ENCODE measurements at places on chromosomes 6 and 20.

GRCh38 chr6:38584731-38585130, 55.0 kb downstream of the BTBD9 start:
- DNase-seq, result no peak

- DNase-seq, result no peak
Measured at GRCh38 chr6:112038756-112039430, 15.0 kb upstream of the CCN6 start.

DNA sequence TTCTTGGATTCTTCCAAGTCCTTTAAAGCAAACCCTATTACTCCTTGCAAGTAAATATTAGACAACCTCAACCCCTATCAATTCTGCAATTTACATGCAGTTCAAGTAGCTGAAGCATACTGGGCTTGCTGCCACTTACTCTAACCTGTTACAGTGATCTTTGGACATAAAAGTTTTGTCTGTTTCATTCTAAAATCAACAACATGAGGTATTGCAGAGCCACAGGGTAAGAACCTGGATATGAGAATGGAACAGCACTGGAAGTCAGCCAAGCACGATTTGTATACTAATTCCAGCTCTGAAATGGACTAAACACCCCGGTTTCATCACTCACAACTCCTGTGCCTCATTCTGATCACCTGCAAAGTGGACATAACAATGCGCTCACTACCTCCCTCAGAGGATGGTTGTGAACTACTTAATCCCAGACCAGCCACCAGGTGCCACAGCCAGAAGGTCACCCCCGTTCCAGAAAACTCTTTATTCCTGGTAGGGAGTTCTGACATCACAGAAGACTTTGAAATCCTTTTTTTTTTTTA, 270.0 kb downstream of the ADGB start:
- DNase-seq, result no peak

GRCh38 chr6:1765160-1765903, 155.6 kb downstream of the FOXC1 start:
- no peak for DNase-seq

- no peak for DNase-seq
Measured at GRCh38 chr6:161270116-161270515, 3.7 kb downstream of the AGPAT4 start.

GRCh38 chr6:6881438-6882225, 226.1 kb upstream of the RREB1 start:
- DNase-seq, result no peak

GRCh38 chr20:59512651-59513050, 91.7 kb upstream of the PHACTR3 start:
- no peak for DNase-seq

DNA sequence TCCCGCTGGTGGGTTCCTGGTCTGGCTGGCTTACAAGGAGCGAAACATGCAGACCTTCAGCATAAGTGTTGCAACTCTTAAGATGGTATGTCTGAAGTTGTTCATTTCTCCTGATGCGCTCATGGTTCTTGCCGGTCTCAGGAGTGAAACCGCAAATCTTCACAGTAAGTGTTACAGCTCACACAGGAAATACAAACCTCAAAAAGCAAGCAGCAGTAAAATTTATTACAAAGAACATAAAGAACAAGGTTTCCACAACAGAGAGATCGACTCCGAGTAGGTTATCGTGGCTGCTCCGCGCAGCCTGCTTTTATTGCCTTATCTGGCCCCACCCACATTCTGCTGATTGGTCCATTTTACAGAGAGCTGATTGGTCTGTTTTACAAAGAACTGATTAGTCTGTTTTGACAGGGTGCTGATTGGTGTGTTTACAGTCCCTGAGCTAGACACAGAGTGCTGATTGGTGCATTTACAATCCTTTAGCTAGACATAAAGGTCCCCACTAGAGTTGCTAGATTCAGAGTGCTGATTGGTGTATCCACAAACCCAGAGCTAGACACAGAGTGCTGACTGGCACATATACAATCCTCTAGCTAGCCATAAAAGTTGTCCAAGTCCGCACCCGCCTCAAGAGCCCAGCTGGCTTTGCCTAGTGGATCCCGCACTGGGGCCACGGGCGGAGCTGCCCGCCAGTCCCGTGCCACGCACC, 39.2 kb downstream of the TRIM27 start:
- no peak for DNase-seq

GRCh38 chr20:8967641-8968245, 101.1 kb upstream of the PLCB4 start:
- no peak for DNase-seq

DNA sequence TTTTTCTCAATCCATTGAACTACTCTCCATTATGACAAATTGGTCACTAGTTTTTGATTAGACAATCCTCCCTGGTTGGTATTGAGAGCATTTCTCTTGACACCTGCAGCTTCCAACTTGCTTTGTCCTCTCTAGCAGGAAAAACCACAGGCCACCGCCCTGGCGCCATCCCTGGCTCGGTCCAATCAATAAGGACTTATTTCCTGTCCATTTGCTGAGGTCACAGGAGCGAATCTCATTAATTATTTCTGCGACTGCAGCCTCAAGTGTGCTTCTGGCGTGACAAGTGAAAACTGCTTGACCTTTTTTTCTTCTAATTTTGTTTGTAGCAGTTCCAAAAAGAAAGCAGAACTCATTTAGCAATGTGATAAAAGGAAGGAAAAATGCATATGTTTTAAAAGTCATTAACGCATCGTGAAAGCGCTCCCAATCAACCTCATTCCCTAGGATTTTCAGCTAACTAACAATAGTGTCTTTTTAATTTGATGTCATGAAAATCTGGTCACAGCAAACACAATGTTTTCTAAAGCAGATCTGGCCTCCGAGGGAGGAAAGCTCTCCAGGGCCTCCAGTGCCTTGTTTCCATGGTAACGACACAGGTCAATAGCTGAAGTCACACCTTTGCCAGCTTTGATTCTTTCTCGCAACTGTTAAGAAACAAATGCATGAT, 39.0 kb upstream of the BEND3 start:
- DNase-seq, result no peak

DNA sequence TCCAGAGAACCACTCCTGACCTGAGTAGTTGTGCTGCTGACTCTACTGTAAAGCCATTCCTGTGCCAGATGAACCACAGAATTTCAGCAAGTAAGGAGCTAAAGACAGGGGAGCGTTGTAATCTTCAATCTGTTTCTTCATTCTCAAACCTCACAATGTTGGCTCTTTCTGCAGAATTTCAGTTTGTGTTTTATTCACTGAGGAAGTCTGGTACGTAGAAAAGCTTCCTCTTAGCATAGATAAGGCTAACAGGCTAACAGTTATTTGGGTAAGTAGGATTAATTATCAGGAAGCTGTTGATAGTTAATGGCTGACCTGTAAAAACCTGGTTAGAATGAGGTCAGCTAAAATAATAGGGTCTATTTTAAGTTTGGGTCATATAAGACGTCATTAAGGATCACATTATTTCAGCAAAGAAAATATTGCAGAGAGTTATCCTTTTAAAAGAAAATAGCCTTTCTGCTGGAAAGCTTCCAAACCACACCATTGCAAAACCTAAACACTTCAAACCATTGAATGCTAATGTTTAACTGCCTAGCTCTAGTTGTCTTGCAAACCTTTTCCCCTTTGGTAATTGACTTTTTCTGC, 14.1 kb upstream of the TENT5A start:
- no peak for DNase-seq

- DNase-seq, result no peak
Measured at GRCh38 chr20:1809131-1809572, 86.1 kb upstream of the SIRPA start.

- no peak for DNase-seq
Measured at GRCh38 chr20:48193627-48194425, 408.5 kb upstream of the SULF2 start.

DNA sequence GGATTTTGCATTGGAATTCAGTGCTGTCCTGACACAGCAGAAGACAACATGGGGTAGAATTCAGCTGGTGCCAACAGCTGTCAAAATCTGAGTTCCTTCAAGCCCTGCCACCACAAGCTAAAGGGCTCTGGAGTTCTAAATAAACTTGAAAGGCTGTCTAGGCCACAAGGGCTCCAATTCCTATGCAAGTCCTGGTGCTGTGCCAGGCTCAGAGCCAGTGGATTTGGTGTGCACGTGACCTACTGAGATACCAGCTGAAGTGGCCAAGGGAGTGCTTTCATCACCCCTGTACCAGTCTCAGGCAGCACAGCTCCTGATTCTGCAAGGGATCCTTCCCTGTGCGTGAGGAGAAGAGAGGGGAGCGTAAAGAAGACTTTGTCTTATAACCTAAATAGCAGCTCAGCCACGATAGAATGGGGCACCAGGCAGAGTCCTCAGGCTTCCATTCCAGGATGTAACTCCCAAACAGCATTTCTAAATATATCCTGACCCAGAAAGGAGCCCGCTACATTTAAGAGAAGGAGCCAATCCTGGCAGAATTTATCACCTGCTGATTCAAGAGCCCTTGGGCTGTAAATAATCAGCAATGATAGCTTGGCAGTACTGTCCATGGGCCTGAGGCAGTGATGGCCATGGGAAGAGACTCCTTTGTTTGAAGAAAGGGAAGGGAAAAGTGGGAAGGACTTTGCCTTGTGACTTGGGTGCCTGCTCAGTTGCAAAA, 881.2 kb upstream of the EPHA7 start:
- no peak for DNase-seq

DNA sequence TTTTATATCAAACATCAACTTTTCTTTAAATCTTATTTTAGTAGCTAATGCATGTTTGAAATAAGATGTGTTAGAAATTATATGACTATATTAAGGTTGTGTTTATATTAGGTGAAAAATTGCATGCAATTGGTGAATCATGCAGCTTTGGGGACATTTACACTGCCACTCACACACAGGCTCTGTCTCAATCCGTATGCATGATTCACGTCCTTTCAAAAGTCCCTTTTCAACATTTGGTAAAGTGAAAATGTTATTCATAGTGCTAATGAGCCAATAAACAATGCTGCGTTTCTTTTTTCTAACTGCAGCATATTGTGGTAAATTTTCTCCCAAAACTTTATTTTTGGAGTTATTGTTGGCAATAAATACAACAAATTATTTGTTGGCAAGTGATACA, 198.0 kb downstream of the FUT9 start:
- no peak for DNase-seq

DNA sequence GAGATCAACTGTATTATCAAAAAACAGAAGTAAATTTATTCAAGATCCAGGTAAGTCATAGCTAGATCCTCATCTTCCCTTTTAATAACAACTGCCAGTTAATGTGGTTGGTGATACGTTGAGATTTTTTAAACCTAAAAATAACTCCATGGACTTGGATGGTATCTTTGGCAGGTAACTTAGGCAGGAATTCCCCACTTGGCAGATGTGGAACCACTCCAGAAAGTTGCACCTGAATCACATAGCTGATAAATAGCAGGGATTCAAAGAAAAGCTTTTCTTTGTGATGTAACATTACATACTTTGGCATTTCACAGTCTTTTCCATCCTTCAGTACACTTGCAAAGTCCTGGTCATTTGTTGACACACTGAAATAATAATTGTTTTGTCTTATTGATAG, 62.6 kb downstream of the PRPH2 start:
- no peak for DNase-seq

DNA sequence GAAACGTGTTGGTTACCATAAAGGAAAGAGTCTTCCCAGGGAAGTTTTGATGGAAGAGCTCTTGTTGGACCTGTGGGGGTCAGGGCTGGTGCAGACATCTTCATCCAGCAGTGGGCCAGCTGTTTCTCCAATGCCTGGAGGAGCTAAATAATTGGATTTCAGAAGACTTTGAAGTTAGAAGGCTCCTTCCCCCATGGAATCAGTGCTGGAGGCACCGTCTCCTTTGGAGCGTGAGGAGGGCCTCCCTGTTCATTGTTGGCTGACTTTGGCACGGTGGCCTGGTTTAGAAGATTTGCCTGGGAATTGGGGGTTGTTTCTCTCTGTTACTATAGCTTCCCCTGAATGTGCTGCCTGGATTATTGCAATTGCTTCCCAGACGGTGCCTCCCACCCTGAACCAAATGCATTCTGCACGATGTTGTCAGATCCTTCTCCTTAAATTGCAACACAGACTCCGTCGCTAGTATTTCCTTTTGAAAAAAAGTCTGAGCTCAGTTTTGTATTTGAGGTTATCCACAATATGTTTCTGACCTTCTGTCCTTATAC, 27.7 kb upstream of the KCNG1 start:
- DNase-seq, result no peak

GRCh38 chr6:160348223-160349019, at the start of gene SLC22A3:
TSS of gene SLC22A3 (plus strand) at chr6:160348378. CDS start at chr6:160348420, 42 bp downstream.
- DNase-seq, result no peak

- DNase-seq, result no peak
Measured at GRCh38 chr6:62645274-62645673, 359.2 kb upstream of the KHDRBS2 start.

DNA sequence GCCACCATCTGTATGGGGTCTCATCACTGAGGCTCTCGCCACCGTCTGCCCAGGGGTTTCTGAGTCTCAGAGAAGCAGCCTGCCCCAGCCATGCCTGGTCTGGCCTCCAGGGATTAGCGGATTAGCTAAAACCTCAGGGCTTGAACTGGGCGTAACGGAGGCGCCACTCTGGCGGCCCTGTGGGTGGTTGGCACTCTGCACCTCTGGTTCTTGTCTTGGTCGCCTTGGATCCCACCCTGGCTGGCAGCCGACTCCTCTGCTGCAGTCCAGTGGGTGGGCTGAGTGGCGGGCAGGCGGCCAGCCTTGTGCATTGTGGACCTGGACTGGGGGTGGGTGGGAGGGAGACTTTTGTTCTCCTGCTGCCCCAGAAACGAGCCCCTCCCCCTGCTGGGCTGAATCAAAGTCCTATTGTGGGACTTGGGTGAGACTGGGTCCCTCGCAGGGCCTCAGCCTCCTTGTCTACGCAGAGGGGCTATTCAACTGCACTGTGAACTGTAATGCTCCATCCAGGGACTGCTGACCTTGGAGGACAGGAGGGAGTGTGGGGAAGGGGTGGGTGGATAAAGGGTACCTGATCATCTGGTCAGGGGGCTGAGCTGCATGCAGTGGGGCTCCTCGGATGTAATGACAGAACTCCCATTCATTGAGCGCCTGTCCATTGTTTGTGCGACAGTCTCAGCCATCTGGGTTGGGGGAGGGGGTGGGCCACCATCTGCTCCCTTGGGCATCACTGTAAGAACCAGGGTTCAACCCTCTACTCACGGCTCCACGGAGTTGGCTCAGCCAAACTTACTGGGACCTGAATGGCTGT, 23.9 kb downstream of the SUN5 start:
- DNase-seq, result no peak

- no peak for DNase-seq
Measured at GRCh38 chr6:139126255-139126654, 8.6 kb upstream of the HECA start.

- DNase-seq, result no peak
Measured at GRCh38 chr6:11631539-11631938, 94.0 kb downstream of the TMEM170B start.

GRCh38 chr6:136502786-136503185, 47.4 kb downstream of the MAP7 start:
- DNase-seq, result no peak

- DNase-seq, result no peak
Measured at GRCh38 chr20:61233590-61233989, 18.5 kb upstream of the CDH4 start.

GRCh38 chr20:33933469-33933909, 60.2 kb upstream of the RALY start:
- DNase-seq, result no peak

All from NCI-H2081 treated with DMSO at 0.1 percent for 48 hours (cell line).